Tibial artery (tissue), 4 donors: ENCODE measurements at places on chromosomes 11 and 22.
A peak's percentile ranks its signal among the peaks of the same experiment; 100 is the strongest.

DNA sequence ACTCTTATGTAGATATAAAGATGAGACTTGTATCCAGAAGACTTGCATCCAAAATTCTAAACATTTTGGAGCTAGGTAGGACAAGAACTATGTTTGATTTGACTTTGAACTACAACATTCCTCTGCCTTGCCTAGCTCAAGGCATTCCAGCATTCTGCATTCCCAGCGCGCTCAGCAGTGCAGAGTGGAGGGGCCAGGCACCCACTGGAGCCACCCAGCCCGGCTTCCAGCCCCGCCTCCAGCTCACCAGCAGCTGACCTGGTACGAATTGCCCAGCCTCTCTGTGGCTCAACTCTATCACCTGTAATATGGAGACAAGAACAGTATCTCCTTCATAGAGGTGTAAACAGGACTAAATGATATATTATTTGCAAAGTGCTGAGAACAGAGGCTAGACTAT is 28.8 kb downstream of the PRDM10 start:
- DNase-seq = no peak

GRCh38 chr11:126884594-126884993 is 116.0 kb downstream of the KIRREL3 start:
- DNase-seq = no peak

- no peak for DNase-seq
These were observed 53.2 kb downstream of the MTMR3 start for GRCh38 chr22:29936186-29936585.

DNA sequence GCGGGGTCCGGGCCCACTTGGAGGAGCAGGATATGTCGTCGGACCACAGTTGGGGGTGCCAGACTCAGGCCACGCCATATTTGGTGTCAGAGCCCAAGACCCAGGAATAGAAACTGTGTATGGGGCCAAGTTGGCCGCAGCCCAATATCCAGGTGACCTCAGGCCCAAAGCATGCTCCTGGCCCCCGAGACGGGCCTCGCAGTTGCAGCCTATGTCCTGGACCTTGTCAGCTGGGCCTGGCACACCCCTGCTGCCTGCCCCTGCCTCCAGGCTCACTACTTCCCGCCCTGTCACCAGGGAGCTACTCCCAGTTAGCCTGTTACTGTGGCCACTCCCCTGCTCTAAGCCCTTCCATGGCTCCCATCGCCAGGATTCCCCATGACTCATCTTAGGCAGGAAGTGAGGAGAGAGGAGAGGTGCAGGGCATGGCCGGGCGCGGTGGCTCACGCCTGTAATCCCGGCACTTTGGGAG is 23.1 kb downstream of the A4GALT start:
- DNase-seq = peak; percentile 85

GRCh38 chr22:39453765-39454378 is 2.9 kb upstream of the MGAT3 start:
- no peak for DNase-seq

DNA sequence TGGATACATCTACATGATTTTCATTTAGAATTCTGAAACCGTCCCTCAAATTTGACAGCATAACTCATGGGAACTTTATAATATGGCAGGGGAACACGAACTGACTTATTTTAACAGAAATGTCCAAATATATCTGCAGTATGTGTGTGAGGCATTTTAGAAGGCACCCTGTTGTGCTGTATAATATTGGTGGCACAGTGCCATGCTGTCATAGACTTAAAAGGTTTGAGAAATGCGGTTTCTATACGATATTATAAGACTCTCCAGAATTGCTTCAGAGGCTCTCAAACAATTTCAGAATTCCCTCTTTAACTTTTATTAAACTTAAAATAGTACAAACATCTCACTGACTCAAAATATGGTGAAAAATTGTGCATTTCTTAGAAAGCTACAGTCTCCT is 181.6 kb downstream of the MSANTD4 start:
- DNase-seq = no peak

- DNase-seq = no peak
These were observed 18.2 kb downstream of the RFPL3 start for GRCh38 chr22:32375678-32376450.

GRCh38 chr11:59259867-59260475 is 47.2 kb upstream of the MPEG1 start:
- no peak for DNase-seq

DNA sequence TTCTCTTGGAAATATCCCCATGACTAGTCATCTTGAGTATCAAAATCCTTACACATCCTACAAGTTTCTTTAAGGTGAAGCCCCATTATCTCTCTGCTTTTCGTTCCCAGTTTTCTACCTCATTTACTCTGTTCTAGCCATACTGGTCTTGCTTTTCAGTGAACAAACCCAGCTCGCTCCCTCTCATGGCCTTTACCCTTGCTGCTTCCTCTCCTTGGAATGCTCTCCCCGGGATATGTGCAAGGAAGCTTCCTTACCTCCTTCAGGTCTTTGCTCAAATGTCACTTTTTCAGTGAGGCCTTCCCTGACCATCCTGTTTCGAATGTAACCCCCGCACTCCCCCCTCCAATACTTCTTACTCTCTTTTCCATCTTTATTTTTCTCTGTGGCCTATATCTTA is 331.8 kb downstream of the DYNC2H1 start:
- no peak for DNase-seq

GRCh38 chr11:63775191-63775590 is 6.6 kb upstream of the ZFTA start:
- no peak for DNase-seq

GRCh38 chr22:41969110-41969646 is at the start of gene SEPTIN3:
Gene SEPTIN3 (plus strand): TSS chr22:41969443. CDS start chr22:41971493, 2,050 bp downstream.
- DNase-seq = no peak

GRCh38 chr11:128925250-128925600 is 17.4 kb downstream of the TP53AIP1 start:
- no peak for DNase-seq

DNA sequence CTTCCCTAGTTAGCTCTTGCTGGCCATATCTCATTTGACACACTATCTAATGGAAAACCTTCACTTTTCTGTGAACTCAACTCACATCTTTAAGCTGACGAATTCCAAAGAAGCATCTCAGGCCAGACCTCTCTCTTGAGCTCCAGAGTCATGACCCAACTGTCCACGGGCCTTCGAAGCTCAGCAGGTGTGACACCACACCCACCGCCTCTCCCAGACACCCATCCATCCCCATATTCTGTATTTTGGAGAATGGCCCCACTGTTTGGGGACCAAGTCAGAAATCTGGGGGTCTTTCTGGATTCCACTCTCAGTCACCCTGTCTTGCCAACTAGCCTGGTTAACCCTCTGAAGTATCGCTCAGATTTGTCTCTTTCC is 125.8 kb downstream of the ST3GAL4 start:
- no peak for DNase-seq

DNA sequence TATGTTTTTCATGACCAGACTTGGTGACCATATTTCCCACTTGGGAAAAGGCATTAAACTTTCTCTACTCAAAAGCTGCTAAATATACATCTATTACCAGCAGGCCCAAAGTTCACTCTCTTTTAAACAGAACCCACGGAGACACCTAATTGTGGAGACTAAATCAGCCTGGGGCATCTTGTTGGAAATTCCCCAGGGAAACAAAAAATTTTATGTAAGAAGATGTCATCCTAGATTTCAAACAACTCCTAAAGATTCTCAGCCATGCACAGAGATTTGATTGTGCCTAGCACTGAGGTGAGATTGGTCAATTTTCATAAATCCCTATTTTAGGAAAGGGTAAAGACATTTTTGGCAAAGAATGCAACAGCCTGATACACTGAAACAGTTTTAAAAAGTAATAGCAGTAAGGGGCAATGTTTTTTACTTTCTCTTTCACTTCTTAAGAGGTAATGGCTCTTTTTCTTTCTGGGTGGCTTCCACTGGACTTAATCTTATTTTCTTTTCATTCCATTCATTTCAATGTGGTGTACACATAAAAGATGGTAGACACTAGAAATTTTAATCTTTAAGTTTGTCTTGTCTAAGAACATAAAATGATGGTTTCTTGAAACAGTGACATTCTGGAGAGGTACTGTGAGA is 9.6 kb downstream of the OR52N2 start:
- no peak for DNase-seq

- DNase-seq = no peak
These were observed 13.1 kb downstream of the USP2 start for GRCh38 chr11:119368121-119369034.

DNA sequence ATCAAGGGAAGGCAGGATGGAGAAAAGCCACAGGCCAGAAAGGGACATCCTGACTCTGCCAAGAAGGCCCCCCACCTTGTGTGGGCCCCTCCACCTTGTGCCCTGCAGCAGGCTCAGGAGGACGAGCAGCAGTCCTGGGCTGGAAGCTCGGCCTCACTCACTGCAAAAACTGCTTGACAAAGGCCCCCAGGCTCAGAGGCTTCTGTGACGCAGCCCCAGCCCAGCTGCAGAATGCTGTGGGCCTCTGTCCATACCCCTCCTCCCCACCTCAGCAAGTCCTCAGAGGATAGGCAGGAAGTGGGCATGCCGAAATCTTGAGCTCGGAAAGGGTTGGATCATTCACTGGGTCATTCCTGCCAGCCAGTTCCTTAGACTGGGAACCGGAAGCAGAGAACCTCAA is 61.9 kb downstream of the NRXN2 start:
- peak; percentile 64 for DNase-seq

GRCh38 chr11:73969991-73970800 is 12.4 kb downstream of the UCP2 start:
- DNase-seq = no peak

- DNase-seq = no peak
These were observed 7.5 kb downstream of the HSPA8 start for GRCh38 chr11:123054301-123055065.

DNA sequence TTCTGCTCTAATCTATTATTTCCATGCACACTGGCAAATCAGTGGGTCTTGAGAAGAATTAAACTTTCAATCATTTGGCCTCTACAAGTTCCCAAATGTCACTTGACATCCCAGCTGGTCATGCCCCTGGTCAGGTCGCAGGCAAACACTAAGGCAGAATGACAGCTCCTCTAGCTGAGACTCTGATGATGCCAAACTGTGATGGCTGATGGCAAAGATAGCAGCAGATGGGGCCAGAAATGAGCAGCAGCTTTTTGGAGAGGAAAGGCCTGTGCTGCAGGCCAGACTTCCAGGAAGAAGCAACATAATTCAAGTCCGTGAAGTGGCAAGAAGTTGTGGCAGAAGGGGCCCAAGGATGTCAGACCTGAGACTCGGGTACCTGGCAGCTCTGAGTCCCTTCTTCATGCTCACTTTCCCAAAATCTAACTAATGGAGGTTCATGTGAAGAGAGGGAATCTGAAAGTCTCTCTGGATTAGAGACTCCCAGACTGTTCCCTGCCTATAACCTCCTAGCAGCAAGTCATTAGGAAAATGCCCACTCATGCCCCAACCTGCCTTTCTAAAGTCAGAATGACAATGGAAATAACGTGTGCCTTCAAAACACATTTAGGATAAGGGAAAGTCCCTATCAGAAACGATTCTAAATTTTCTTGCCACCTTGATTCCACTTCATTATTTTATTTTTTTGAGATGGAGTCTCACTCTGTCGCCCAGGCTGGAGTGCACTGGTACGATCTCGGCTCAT is 9.4 kb upstream of the PMM1 start:
- no peak for DNase-seq

DNA sequence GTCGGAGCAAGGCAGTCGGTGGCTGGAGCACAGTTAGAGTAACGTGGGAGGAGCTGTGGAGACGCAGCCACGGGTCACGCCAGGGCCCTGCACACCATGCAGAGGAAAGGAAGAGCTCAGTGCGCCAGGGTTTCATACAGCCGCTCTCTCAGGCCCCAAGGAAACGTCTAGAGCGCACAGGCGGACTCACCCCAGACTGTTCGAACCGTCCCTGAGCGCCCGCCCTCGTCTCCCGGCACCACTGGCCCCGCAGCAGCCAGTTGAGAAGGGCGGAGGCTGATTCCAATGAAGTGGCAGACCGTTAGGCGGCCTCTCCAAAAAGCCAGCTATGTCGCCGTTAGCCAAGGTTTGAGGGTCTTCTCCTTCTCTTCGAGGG is 483 bp upstream of the HYLS1 start:
- DNase-seq = no peak

- no peak for DNase-seq
These were observed 55.3 kb downstream of the AASDHPPT start for GRCh38 chr11:106132582-106133354.

DNA sequence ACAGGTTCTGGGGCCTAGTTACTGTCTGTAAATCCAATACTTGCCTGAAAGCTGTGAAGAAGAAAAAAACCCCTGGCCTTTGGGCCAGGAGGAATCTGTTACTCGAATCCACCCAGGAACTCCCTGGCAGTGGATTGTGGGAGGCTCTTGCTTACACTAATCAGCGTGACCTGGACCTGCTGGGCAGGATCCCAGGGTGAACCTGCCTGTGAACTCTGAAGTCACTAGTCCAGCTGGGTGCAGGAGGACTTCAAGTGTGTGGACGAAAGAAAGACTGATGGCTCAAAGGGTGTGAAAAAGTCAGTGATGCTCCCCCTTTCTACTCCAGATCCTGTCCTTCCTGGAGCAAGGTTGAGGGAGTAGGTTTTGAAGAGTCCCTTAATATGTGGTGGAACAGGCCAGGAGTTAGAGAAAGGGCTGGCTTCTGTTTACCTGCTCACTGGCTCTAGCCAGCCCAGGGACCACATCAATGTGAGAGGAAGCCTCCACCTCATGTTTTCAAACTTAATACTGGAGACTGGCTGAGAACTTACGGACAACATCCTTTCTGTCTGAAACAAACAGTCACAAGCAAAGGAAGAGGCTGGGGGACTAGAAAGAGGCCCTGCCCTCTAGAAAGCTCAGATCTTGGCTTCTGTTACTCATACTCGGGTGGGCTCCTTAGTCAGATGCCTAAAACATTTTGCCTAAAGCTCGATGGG is 13.5 kb downstream of the PIK3IP1 start:
- no peak for DNase-seq

GRCh38 chr11:34758262-34758661 is 137.4 kb downstream of the EHF start:
- no peak for DNase-seq

GRCh38 chr22:40399621-40400020 is 29.2 kb downstream of the SGSM3 start:
- DNase-seq = no peak

DNA sequence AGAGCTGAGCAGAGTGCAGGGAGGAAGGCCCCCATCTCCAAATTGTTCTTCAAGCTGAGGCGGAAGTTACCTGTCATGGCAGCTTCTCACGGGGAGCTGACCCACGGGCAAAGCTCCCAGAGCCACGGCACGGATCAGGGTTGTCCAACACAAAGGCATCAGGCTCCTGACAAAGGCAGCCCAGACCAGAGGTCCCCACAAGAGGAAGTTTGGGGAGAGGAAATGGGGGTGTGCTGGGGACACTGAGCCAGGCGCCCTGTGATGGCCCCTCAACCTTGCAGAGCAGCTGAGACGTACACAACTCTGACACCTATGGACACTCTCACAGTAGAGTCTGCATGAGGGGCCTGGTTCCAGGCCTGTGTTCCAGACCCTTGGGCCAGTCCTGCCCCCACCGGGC is 95.6 kb downstream of the CTTN start:
- DNase-seq = no peak

DNA sequence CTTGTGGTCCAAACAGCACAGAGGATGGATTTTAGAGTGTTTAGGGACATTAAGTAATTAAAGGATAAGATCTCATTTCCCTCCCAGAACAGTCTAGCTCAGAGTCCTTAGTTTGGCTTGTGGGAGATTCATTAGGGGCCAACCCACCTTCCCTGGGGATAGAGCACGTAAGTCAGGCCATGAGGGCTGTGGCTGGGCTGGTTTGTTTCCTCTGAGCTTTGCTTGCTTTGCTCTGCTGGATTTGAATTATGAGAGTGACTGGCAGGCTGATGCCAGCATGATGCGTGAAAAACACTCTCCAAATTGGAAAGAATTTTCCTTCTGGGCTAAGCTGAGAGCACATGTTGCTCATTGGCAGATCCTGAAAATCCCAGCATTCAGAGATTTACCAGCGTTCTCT is 84.7 kb upstream of the HEPHL1 start:
- DNase-seq = no peak

- DNase-seq = no peak
These were observed 57.4 kb downstream of the NAT10 start for GRCh38 chr11:34162856-34163255.
